ENCODE measurements at places on chromosomes 3 and 15.

GRCh38 chr3:138908846-138909245 is 38.1 kb downstream of the FOXL2 start:
- no peak for DNase-seq

DNA sequence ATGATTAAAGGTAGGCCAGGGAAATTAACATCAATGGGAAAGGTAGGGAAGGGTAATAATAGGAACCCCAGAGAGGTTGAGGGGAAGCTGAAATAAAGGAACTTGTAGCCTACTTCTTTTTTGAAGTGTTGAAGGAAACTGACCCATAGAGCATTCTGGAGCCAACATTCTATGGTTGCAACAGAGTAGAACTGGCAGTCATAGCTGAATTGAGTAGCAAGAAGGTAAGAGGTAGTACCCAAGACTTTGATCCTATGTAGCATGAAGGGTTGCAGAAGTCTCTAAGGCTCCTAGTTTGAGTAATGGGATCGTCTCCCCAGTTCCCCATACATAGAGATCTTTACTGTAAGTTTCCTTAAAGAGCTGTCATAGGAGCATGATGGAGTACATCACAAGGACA is 7.4 kb upstream of the ZNF774 start:
- no peak for DNase-seq

DNA sequence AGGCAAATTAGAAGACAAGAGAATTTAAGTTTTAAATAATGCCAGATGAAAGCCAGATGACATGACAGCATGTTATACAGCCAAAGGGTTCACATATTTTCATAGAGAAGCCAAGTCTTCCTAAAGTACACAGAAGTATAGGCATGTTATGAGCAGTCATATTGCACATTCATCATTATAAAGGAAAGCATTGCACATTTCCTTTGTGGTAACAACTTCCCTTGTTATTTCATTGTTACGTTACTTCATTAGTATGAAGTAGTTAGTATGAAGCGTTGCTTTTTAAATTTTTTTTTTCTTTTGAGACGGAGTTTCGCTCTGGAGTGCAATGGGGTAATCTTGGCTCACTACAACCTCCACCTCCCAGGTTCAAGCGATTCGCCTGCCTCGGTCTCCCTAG is 4.6 kb upstream of the ABCC5 start:
- DNase-seq: no peak

- DNase-seq: no peak
Observed at GRCh38 chr3:138569090-138569489, 25.0 kb downstream of the CEP70 start.

DNA sequence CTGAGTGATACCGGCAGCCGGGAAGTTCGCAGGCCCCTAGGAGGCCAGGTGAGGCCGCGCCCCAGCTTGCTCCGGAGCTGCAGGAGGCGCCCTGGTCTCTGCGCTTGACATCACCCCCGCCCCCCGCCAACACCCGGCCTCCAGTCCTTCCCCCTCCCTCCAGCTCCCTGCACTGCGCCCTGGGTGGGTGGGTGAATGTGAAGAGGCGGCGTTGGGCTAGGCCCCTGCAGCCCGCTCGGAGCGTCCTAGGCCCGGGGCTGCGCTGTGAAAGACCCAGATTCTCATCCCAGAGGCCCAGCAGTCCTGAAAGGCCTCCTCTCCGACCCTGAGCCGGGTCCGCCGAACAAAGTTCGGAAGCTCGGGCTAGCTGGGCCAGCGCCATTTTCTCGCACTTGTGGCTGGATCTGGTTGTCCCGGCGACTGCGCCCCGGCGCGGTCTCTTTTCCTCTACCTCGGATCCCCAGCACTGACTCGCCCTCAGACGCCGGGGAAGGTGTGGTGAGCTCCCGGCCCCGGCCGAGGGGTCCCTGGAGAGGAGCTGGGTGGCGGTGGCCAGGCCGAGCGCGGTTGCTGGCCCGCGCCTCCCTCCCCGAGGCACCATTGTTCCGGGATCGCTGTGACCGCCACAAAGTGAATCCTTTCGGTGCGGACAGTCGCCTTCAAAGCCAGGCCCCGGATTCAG is 12.9 kb downstream of the ZIC4 start:
- DNase-seq: no peak

DNA sequence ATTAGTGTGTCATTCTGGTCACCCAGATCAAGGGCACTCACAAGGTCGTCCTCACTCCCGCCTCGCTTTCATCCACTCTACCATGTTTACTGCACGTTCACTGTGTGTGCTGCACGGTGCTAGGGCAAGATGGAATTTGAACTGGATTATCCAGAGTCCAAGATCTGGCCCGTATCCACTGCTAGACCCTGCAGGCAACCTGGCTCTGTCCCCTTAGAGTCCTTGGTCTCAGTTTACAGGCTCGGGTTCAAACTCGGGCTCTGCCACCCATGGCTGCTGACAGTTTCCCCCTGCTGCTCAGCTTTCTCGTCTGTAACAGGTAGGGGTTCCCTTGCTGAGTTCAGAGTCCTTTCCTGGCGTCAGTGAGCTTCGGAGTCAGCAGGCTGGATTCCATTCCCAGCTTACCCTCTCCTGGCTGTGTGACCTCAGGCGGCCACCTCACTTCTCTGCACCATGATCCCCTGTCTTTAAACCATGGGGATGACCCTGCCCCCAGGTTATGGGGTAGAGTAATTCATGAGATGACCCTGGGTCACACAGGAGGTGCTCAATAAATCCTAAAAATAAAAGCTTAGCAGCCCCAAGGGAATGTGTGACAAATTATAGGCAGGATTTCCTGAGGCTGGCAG is 79.6 kb upstream of the SLC6A6 start:
- DNase-seq: no peak

DNA sequence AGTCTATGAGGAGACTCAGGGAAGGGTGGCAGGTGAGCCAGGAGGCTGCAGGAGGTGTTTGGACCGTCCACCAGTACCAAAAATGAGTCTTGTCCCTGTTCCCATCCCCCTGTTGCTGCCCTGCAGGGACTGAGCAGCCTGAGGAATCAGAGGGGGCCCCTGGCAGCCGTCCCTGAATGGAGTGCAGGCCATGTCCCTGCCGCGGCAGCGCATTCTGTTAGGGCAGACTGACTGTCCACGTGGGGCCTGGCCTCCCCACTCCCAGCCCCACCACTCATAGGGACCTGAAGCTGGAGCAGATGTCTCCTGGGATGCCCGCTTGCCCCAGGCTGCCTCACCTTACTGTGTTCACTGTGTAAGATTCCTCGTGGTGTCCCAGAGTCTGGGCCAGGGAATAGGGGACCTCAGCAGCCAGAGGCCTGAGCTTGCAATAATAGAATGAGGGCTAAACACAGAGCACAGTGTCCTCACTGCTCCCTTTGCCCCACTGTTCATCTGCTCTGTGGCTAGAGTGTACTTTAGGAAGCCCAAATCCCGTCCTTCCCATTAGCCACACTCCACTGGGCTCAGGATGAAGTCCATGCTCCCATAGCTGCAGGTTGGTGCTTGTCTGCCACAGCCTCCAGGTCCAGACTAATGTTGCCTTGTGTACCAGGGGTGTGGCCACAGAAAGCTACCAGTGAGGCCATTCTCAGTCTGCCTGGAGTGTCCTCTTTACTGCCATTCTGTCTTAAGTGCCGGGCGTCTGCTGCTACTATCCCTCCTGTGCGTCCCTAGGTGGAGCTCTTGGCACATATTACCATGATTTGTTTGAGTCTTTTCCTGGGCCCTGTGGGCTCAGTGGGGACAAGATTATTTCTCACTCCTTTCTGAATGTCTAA is 63.2 kb downstream of the HCN4 start:
- no peak for DNase-seq

- DNase-seq: no peak
Observed at GRCh38 chr15:100537331-100537730, 8.6 kb upstream of the CERS3 start.

DNA sequence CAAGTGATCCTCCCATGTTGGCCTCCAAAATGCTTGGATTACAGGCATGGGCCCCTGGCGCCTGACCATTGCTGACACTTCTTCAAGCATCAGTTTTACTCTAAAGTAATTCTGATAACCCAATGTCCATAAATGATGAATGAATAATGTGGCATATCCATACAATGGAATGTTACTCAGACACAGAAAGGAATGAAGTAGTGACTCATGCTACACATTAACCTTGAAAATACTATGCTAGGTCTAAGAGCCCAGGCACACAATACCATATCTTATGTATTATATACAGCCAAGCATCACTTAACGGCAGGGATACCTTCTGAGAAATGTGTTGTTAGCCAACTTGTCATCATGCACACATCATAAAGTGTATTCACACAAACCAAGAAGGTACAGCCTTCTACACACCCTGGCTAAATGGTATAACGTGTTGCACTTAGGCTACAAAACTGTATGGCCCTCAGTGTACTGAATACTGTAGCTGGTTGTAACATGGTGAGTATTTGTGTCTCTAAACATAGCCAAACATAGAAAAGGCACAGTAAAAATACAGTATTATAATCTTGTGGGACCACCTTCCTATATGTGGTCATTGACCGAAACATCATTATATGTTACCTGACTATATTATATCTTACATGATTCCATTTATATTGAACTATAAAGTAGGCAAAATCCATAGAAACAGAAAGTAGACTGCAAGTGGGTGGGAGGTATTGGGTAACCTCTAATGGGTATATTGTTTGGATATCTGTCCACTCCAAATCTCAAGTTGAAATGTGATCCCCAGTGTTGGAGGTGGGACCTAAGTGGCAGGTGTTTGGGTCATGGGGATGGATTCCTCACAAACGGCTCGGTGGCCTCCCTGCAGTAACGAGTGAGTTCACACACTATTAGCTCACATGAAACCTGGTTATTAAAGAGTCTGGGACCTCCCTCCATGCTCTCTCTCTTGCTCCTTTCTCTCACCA is 31.4 kb downstream of the MKRN2 start:
- DNase-seq: no peak

DNA sequence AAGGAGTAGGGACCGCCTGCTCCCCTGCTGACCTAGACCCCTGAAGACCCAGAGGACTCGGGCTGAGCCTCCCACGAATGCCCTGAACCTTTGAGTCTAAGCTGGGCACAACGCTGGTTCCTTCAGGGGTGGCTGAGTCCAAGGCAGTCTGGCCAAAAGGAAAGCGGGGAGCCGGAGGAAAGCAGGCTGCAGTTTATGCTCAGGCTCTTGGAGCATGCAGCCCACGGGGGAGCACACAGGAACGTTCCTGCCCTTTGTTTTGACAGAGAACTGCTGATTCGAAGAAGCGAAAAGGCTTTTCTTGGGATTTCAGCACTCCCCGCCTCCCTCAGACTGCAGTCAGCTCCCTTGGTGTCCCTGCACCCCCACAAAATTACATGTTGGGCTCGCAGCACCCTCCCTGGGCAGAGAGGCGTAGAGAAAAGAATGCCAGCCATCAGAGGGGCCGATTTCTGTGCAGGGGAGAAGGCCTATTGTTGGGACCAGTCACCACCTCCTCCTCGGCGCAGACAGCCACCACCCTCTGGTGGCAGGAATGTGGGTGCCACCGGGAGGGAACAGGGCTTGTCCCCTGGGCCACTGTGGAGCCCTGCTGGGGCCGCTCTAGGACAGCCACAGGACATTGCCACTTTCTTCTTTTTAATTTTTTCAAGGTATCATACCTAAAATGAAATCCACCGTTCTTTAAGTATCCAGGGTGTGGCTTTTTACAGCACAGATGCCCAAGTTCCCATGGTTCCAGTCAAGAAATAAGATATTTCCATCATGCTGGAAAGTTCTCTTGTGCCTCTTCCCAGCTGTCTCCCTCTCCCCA is 72.2 kb downstream of the SMAD6 start:
- peak; percentile 61 for DNase-seq

GRCh38 chr15:92671406-92671805 is 15.8 kb upstream of the FAM174B start:
- DNase-seq: no peak

DNA sequence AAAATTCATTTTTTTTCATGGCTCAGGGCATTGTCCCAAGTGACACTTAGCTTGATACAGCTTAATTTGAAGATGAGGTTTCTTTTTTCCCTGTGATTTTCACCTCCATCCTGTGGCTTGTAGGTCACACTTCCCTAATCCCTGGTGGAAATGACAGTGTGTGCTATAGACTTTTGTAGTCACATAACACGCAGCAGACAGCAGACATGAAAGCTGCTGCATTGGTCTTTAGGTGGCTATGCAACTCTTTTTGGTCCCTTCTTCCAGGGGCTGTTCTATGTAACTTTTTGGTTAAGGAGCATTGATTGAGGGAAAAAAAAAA is 38.8 kb downstream of the TRAK1 start:
- DNase-seq: no peak

GRCh38 chr3:194773216-194773615 is 87.5 kb downstream of the FAM43A start:
- DNase-seq: no peak

DNA sequence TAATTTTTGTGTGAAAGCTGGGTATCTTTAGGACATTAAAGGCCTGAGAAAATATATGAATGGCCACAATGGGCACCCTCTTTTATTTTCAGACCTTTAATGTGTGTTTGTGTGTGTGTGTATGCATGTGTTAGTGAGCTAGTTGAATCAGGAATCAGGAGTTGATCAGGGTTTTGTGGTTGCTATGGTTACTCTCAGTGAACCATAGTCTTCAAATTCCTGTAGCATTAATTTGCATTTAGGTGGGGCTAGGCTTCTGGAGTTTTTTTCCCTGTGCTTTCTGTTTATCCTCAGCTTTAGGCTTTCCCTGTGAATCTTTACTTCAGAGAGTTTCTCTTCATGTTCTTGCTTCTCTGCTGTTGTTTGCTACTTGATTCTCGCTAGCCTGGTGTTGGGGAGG is 122.0 kb upstream of the ONECUT1 start:
- no peak for DNase-seq

- DNase-seq: no peak
Observed at GRCh38 chr3:193589129-193589528, 3.9 kb upstream of the OPA1 start.

GRCh38 chr3:50299929-50300680 is 900 bp upstream of the HYAL3 start:
- DNase-seq: no peak

- no peak for DNase-seq
Observed at GRCh38 chr3:89414270-89414669, 306.8 kb downstream of the EPHA3 start.

- no peak for DNase-seq
Observed at GRCh38 chr3:183808355-183808754, 17.0 kb downstream of the MAP6D1 start.

GRCh38 chr15:38424101-38424552 is 29.8 kb upstream of the FAM98B start:
- no peak for DNase-seq

DNA sequence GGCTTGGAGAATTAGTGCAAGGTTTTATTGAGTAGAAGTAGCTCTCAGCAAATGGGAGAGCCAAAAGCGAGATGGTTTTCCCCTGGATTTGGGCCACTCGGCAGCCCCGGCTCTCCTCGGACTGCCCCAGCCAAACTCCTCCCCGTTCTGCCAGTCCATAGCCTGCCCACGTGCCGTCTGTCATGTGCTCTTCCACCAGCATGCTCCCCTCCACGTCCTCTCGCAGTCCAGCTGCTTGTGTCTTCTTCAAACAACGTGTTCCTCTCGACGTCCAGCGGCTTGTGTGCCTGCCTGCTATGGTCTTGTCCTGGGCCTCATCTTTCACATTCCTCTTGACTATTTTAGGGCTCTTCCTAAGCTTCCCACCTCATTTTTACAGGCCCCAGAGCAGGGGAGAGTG is 16.7 kb upstream of the SECISBP2L start:
- no peak for DNase-seq

Measured in activated T-cell treated with anti-CD3 and anti-CD28 coated beads, Interleukin-2, amount 50 U/mL, for 72 hours (primary cell).